Progenitor cell of endocrine pancreas (in vitro differentiated cells): ENCODE measurements at places on chromosomes 7 and 10. TPM values are rescaled to one million over a fixed set of nuclear protein-coding genes. Genes with fewer than 3 reads are reported as not detected.

DNA sequence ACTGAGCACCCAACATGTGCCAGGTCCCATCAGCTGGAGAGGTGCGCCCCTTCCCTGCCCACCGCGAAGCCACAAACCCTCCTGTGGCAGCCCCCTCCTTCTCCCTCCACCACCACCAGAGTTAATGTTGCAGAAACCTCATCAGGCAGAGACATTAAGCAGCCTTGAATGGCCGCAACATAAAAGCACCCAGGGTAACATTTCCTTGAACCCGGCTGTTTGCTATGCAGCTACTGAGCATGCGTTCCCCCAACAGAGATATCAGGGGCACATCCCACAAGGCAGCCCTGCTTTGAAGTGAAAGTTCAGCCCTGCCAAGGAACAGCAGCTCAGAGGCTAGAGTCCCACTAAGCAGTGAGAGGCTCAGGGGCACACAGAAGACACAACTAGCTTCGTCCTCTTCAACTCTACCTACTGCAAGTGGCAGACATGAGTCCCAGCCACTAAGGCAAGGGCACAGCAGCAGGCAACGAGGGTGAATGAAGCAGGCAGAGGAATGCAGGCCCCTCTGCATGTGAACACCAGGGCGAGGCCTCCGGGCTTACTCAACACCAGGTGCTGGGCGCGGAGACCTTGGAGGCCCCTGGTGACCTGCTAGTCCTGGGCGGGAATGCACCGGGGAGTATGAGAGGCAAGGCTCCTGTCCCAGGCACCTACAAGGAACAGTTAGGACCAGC, 107.4 kb downstream of the SLIT1 start:
- H3K4me1 ChIP-seq: no peaks in the 10 kb centered on the region
- peaks cover 21% of the 10 kb centered on the region for H3K27me3 ChIP-seq
- no peaks in the 10 kb centered on the region for H3K36me3 ChIP-seq
- no peak overlapping the region for H3K4me3 ChIP-seq
- H3K27ac ChIP-seq: no peak overlapping the region
- no peak for DNase-seq

DNA sequence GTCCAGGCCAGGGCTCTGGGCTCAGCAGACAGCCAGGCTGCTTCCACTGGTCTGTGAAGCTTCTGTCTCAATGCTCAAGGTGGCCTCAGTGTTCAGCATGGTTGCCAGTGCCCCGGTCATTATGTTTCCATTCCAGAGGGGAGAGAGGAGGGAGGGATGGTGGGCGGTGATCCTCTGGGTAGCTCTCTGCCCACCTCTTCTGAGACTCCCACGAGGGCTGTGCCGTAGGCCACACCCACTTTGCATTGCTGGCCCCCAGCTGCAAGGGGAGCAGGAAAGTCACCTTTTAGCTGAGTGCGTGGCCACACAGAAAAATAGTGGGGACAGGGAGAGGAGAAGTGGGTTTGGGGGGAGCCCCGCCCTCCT, 42.5 kb downstream of the FOXK1 start:
- no peak for DNase-seq
- no peaks in the 10 kb centered on the region for H3K27me3 ChIP-seq
- peaks cover 6% of the 10 kb centered on the region for H3K36me3 ChIP-seq

GRCh38 chr7:155835446-155836215, 23.4 kb upstream of the SHH start:
- DNase-seq: no peak
- peaks cover 12% of the 10 kb centered on the region for H3K4me1 ChIP-seq
- H3K36me3 ChIP-seq: no peaks in the 10 kb centered on the region
- H3K27me3 ChIP-seq: peaks cover 32% of the 10 kb centered on the region

DNA sequence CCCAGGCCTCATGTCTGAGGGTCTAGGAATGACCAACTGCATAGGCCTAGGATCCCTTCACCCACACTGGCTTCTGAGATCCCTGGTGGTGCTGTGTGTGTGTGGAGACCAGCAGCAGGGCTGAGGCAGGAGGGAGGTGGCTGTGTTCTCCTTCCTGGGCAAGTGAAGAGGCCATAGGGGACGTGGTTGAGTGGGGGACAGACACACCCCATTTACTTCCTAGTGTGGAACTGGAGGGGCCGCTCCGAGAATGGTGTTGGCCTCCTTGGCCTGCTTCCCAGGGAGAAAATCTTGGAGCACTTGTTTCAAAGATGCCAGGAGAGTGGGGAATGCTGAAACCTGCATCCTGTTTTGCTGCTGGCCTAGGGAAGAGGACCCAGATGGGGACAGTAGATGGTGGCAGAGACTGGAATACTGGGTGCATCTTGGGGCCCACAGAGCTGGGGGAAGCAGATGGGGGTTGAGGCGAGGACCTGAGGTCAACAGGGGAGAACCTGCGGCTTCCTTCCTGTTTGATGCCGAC, 19.1 kb downstream of the UBTD1 start:
- no peak overlapping the region for H3K4me3 ChIP-seq
- DNase-seq: no peak
- no peak overlapping the region for H3K27ac ChIP-seq
- H3K4me1 ChIP-seq: peaks cover 15% of the 10 kb centered on the region
- no peaks in the 10 kb centered on the region for H3K27me3 ChIP-seq
- no peaks in the 10 kb centered on the region for H3K36me3 ChIP-seq

ZNF804B gene
- total RNA-seq: not detected in 2 replicates

DNA sequence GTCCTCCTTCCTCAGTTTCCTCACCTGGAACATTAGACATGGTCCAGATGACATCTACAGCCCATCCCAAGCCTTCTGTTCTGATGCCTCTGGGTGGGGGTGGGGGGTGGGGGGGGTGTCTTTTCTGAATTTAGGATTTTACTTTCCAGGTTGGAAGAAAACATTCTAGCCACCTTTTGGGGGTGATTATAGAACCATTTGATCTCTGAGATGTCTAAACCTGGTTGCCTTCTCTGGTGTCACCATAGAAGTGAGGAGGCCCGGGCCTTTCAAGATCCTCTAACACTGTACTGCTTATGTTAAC, 411.0 kb upstream of the ZMIZ1 start:
- H3K36me3 ChIP-seq: no peaks in the 10 kb centered on the region
- H3K4me1 ChIP-seq: peaks cover 22% of the 10 kb centered on the region
- no peak for DNase-seq

NME8 gene
- total RNA-seq: 0.67 and 2.7 TPM in 2 replicates
